NCI-H524 treated with DMSO at 0.1 percent for 48 hours (cell line): ENCODE measurements at places on chromosomes 4 and X.

GRCh38 chrX:68945081-68945602, 116.3 kb downstream of the EFNB1 start:
- DNase-seq: no peak

DNA sequence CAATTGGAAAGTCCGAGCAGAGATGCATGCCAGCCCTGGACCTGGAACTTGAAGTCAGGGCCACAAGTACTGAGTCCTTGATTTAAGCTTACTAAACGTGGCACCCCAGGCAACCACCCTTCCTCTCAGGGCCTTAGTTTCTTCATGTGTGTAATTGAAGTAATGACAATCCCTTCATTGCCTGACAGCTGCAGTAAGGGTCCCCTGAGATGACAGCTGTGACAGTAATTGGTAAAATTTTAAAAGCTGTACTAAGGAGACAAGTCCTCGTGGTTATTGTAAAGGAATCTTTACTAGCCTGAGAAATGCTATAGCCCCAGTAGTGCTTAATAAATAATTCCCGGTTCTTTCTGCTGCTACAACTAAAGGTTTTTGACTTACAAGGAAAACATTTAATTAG, 175.1 kb upstream of the RADX start:
- DNase-seq: no peak

DNA sequence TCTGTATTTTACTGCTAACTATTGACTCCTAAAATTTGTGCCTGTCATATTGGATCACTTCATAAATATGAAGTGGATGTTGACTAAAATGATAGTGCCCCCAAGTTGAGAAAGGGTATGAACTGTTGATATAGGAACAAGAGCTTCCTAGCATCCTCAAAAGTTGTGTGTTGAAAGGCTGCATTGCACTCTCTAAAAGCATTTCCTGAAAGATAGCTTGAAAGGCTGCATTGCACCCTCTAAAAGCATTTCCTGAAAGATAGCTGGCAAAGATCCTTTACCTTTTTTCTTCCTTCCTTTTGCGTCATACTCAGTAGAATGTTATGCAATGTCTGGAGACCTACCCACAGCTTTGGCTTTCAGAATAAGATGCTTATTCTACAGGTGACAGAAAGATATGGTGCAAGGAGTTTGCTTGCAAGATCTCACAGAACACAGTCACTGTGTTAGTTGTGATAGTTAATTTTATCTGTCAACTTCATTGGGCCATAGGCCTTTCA, 274.6 kb upstream of the GALNTL6 start:
- DNase-seq: no peak

DNA sequence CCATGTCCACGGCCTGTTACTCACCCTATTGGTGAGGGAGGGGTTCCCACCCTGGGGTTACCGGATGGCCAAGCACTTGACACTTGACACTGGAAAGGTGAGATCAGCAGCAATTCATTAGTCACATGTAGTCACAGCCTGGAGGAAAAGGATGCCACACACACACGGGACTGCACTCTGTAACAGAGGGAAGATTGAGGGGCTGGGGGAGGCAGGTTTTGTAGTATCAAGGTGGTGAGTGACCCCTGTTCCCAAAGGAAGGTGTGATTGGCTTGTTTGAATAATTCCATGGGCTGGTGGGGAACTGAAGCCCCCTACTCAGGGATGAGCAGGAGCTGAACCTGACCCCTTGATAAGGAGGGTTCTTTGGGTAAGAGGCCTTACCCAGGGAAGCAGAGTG, 96.0 kb upstream of the HELT start:
- DNase-seq: no peak

- DNase-seq: no peak
Measured at GRCh38 chr4:48243887-48244286, 25.8 kb downstream of the TEC start.
